RKO (cell line): ENCODE measurements at places on chromosomes 2 and 18.

GRCh38 chr18:63981719-63982118 lies 11.8 kb downstream of the SERPINB8 start:
- no peak for DNase-seq

- no peak for DNase-seq
Measured at GRCh38 chr2:106020821-106021661, 173.1 kb downstream of the UXS1 start.

GRCh38 chr2:127637725-127638252 lies 8.2 kb upstream of the GPR17 start:
- peak; percentile 38 for DNase-seq

DNA sequence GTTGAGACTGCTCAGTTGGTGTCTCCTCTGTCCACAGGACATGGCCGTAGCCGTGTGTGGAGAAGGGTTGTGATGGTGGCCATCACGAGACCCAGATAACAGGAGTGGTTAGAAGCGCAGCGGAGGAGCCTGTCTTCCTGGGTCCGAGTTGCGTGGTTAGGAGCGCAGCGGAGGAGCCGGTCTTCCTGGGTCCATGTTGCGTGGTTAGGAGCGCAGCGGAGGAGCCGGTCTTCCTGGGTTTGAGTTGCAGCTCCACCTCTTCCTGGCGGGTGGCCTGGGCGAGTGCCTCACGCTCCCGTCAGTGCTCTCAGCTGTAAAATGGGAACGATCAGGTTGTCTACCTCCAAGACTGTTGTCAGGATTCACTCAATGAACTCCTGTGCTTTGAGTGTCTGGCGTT lies 176.2 kb downstream of the GBX2 start:
- no peak for DNase-seq

GRCh38 chr2:27885661-27886060 lies 4.5 kb downstream of the RBKS start:
- no peak for DNase-seq

DNA sequence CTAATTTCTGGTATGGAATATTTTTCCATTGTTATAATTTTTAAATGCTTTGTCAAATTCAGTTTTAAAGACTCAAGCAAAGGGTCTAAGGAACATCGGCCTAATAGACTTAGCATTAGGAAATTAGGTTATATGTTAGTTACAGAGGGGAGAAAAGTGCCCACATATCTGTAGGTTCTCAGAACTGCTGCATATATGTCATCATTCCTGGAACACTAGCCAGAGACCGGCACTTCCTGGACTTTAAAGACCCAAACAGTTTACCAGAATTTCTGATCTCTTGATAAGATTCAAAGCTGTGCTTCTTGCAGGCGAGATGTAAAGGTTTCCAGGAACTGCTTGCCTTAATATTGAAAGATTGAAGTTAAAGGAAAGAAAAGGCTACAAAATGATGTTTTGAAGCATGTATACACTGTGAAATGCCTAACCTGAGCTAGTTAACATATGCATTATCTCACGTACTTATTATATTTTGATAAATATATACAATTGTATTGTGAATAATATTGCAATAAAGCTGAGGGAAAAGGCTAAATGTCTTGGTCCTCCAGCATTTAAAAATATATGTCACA lies 993.6 kb downstream of the LRP1B start:
- DNase-seq = no peak

GRCh38 chr18:47343291-47343690 lies 91.8 kb upstream of the SKOR2 start:
- DNase-seq = no peak

GRCh38 chr2:223235986-223236385 lies 184.0 kb downstream of the KCNE4 start:
- no peak for DNase-seq

GRCh38 chr2:182473635-182474034 lies 46.8 kb upstream of the PDE1A start:
- no peak for DNase-seq

GRCh38 chr2:68769586-68770270 lies 35.1 kb downstream of the ARHGAP25 start:
- no peak for DNase-seq

DNA sequence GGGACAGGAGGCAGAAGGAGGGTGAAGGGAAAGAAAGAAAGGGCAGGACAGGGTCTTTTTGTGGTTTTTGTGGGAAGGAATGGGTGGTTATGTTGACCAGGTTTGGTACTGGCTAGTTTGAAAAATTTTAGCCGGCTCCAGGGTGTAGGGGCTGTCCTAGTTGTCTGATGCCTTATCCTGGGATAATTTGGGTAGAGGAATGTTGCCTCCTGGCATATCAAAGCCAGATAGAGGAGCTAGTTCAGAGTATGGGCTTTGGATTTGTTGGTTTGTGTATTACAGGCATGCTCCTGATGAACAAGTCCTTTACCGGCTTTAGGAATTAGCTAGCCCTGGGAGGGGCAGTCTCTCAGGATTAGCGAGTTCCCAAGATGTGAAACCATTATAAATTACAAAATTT lies 101.1 kb upstream of the LHCGR start:
- no peak for DNase-seq

DNA sequence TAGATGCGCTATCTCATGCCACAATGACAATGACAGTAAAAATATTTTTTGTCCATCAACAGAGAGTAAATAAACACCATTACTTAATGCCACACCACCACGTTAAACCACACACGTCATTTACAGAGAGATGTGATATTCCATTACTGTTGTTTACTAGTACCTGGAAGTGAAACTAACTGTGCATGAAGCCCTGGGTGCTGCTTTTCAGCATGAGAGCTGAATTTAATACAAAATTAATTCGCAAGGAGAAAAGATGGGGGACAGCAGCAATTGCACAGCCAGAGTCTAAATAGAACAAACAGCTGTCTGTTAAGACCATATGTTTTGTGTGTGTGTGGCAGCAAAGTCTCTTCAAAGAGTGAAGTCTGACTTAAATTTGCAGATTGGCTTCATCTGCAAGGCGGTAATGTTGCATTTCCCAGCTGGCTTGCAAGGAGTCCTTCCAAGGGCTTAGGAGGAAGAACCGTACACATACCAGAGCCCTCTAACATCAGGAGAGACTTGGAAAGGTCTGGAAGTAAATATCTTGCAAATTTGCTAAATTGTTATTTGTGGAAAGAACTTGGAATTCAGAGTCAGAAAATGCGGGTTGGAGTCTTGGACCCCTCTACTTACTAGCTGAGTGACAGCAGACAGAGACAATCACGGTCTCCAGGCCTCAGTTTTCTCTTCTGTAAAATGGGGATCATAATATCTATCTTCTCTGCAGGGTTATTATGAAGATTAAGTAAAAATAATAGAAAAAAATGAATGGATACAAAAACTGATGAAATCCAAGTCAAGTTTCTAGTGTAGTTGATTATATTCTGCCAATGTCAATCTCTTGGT lies 127.6 kb downstream of the ALPK2 start:
- DNase-seq = no peak

- no peak for DNase-seq
Measured at GRCh38 chr2:221494556-221494955, 77.5 kb downstream of the EPHA4 start.
